ENCODE measurements at places on chromosomes 1 and 21.

DNA sequence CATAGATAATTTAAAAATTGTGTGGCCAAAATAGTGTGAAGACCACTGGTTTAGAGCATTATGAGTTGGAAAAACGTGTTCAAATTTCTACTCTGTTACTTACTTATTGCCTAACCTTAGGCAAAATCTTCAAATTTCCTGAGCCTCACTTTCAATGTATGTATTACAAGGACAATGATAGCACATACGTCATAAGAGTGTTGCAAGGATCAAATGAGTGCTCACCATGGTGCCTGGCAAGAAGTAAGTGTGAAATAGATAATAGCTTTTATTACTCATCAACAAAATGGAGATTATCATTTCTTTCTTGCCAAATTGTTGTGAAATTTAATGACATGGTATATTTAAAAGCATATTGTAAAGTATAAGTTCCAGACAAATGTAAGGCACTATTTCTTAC is 57.2 kb downstream of the FH start:
- no peak for DNase-seq

DNA sequence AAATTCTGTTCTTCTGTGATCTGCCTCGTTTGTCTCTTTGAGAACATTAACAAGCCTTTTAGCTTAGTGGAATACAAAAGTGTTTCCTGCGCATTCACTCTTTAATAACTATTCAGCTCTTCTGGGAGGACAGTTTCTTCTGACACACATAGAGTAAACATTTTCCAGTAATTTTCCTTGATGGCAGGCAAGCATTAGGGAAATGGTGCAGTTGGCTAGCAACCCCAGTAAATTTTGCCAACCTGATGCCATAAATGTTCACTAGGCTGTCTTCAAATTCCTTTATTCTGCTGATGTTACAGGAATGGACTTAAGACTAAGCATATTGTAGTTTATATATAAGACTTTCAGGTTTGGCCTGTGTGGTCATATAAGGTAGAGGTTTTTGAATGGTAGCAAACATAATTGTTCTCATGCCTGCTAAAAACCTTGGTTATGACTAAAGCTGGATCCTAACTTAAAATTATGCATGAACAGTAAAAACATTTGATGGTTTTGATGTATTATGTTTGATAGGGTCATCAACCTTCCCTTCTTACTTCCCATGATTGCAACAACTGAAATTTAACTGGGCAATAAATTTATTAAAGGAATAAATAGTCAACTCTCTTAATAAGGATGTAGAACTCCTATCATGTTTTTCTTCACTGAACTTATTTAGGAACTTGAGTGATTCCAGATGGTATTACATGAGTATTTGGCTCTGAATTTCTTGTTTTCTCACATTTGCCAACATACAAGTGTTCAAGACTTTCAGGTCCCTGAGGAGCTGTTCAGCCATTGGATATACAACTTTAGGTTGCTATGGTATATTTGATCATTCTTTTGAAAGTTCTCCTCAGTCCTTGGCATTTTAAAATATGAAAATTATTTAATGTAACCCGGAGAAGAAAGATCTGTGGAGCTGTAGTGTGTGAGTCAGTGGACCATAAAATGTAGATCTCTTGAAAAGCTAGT is 223.4 kb downstream of the FMN2 start:
- DNase-seq: peak; percentile 47

- DNase-seq: peak; percentile 74
Observed at GRCh38 chr1:44926311-44926781, 60.0 kb downstream of the EIF2B3 start.

GRCh38 chr1:209375097-209375496 is 208.4 kb upstream of the CAMK1G start:
- DNase-seq: no peak

- DNase-seq: no peak
Observed at GRCh38 chr1:79532555-79532954, 526.0 kb upstream of the ADGRL4 start.

GRCh38 chr1:209924390-209924789 is 13.6 kb upstream of the SYT14 start:
- no peak for DNase-seq

GRCh38 chr1:68141071-68142021 is 90.9 kb upstream of the DIRAS3 start:
- no peak for DNase-seq

GRCh38 chr1:118145721-118146120 is 39.3 kb downstream of the SPAG17 start:
- DNase-seq: no peak

GRCh38 chr1:31745096-31745945 is 18.8 kb downstream of the ADGRB2 start:
- DNase-seq: no peak

GRCh38 chr1:64941461-64942117 is 24.8 kb downstream of the JAK1 start:
- DNase-seq: no peak

GRCh38 chr1:171654942-171655745 is 2.7 kb upstream of the MYOC start:
- DNase-seq: no peak

GRCh38 chr1:154940651-154941194 is 4.2 kb upstream of the PMVK start:
- no peak for DNase-seq

DNA sequence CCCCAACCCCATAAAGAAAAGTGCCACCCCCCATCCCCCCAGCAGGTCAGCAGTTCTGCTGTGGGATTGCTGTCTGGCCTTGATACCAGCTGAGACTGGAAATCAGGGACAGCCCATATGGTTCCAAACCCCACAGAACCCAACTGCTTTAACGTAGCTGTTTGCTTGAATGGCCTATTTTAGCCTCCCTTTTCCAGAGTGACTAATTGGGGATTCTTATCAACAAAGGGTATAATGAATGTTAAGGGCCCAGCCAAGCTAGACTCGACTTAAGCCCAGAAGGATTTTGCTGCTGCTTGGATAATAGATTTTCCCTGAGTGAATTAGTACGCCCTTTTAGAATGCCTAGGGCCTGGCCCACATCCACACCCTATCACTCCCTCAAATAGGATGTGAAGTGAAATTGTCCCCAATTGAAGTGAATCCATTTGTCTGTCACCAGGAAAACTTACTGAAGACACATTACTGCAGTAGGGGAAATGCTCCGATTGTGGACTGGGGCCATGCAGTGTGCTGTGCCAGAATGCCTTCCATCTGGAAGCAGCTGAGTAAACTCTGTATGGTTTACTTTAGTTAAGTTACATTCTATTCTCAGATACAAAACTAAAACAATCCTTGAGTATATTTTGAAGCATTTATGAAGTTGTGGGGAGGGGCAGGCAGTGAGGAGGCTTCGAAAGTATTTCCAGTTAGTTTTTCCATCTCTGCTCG is 156.9 kb downstream of the DHRS3 start:
- no peak for DNase-seq

DNA sequence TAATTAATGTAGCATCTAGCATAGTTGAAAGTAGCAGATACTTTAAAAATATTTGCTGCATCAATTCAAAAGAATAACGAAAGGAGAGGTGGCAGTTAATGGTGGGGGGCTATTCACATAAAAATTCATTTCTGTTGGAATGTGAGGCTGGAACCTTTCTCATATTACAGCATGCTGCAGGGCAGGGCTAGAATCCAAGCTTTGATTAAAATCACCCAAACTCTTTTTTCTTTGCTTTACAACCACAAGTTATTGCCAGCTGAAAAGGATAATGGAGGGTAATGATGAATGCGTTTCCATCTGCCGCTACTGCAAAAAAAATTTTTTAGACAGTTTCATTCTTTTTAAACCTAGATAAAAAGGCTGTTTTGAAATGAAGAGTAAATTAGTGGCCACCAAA is 9.8 kb downstream of the DISP1 start:
- DNase-seq: no peak

- DNase-seq: no peak
Observed at GRCh38 chr1:87763483-87763882, 434.8 kb downstream of the LMO4 start.

DNA sequence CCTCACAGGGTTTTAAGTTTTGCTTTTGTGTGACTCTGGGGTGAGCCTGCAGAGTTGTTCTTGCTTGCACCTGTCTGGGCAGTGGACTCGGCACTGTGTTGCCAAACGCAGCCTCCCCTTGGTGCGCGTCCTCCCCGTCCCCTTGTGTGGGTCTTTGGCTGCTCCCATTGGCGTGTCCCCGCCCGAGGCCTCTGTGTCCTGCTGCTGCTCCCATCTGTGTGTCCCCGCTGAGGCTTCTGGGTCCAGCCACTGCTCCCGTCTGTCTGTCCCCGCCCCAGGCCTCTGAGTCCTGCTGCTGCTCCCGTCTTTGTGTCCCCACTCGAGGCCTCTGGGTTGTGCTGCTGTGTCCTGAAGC is 62.8 kb downstream of the PCNT start:
- no peak for DNase-seq

DNA sequence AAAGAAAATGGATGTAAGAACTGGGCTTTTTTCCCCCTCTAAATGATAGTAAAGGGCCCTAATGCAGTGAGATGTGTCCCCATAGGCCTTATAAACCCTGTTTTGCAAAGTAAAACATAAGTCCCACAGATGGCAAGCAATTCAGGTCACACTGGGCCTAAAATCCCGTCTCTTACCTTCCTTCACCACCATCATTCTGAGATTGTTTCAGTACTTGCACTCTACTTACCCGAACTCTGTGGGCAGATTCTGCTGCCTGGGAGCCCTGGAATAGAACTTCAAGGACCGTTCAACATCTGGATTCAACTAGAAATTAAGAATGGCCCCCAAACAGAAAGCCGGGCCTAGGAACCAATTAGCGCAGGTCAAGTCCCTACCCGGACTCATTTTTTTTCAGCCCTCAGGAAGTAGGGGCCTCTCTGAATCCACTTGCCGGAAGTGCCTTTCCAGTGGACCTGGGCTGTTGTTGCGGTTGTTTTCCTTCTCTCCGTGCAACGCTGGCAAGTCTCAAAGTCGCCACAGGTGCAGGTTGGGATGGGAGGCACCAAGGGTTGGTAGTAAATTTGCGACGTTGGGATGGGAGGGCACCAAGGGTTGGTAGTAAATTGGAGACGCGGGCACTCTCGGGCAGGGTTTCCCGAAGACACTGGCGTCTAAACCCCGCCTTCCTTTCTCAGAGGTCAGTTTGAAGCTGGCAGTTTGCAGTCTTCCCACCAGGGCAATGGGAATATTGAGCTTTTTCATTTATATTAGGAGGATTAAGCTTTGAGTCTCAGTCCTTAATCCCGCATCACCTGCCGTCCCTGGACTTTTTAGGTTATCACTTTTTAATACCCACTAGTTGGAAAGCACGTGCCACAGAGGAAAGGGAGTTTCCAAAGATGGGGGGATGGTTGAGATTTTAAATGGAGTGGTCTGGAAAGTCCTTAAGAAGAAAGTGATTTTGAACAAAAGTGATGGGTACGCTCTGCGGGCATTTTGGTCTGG is at the start of gene TMEM69:
Gene TMEM69 (plus strand): TSS at position 428 of the 987 bp plus-strand sequence. CDS start 2,888 bp downstream, outside the sequence.
- no peak for DNase-seq

- DNase-seq: no peak
Observed at GRCh38 chr1:119004129-119004527, 16.0 kb upstream of the TBX15 start.

All from BJ (cell line).